ENCODE measurements at places on chromosomes 3 and 15.

GRCh38 chr3:12948891-12949711 lies 107.7 kb upstream of the RPL32 start:
- peak; percentile 72 for DNase-seq

DNA sequence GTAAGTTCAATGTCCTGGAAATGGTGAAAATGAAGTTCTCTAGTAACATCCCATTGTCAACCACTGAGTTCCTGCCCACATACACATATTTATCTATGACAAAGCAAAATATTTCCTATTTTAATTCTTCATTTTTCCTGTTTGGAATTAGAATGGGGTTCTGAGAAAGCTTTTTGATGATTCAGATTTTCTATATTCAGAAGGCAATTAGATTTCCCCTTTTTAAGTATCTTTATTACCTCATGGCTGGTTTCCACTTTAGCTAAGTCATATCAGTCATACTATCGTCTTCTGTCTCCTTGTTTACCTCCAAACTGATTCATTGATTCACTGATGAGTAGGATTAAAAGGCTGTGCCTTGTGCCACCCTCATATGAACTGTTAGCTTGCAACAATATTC lies 17.9 kb downstream of the ETFA start:
- no peak for DNase-seq

- DNase-seq: no peak
Observed at GRCh38 chr15:60840703-60841411, 361.9 kb upstream of the ICE2 start.

DNA sequence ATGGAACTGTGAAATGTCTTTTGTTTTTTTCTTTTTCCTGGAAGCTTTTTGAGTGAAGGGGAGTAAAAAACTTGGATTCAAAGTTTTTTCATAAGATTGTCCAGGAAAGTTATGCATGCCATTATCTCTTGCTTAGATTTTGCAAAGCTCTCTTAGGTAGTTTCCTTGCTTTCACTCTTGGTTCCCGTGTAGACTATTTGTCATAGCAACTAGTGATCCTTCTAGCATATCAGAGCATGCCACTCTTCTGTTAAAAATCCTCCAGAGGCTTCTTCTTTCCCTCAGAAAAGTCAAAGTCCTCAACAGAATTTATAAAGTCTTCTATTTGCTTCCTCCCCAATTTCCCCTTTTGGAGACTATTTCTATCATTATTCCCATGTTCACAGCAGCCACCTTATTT lies 21.1 kb downstream of the GTF2E1 start:
- DNase-seq: peak; percentile 39

DNA sequence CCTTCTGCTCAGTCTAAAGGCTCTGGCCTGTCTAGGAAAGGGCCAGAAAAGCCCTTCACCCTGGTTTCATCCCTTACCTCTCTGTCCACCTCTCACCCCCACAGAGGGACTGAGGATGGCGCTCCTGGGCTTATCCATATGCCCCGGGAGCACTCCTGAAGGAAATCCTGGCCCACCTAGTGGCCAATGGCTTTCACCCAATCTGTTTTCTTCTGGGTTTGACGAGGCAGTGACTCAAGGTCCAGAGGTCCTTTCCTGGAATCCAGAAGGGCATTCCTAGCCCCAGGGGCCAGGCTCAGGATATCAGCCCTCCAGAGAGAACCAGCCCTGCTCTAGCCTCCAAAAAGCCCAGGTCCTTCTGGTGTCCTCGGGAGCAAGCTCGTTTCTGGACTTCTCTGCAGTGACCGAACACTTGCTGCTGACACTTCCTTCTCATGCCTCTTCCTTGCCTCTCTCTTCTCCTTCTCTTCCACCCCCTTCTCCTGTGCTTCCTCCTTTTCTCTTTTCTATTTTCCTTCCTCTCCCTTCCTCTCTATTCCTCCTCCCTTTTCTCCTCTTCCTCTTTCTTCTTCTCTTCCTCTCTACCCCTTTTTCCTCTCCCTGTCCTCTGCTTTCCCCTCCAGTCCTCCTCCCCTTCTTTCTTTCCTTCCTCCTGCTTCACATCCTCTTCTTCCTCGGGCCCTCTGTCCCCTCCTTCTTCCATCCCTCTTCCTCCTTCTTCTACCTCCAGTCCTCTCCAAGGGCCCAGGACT lies 59.6 kb downstream of the RHCG start:
- no peak for DNase-seq

DNA sequence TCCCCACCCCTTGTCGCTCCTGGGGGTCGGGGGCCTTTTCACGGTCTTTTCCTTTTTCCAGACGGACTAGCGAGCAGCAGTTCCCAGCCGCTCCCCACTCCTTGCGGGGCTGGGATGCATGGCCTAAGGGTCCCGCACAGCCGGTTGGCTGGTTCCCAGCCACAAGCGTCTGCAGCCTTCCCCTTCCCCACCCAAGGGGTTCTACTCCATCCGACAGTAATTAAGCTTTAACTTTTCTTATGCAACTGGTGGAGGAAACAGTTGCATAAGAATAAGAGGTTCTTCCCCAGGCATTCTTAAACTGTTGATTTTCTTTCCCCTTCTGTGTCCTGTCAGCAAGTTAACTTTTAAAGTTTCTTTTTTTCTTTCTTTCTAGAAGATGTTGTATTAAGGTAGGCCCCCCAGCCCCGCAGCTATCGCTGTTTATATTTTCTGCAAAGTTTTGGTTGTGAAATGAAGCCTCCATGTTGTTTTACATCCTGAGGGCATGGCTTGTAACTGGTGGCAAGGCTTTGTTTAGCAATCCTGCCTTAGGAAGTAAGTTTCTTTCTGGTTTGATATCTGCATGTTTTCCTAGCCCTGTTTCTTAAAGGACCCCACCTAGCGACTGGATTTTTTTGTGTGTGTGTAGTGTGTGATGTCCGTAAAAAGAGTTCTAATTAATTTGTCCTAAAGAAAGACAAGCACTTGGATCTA lies 207.5 kb downstream of the ZNF385D start:
- DNase-seq: peak; percentile 79

Measured in OCI-M1 (cell line).